ENCODE measurements at places on chromosomes 4 and X.
A peak's percentile ranks its signal among the peaks of the same experiment; 100 is the strongest.

- DNase-seq: no peak
These were observed 55.4 kb downstream of the HUWE1 start for GRCh38 chrX:53631156-53631555.

DNA sequence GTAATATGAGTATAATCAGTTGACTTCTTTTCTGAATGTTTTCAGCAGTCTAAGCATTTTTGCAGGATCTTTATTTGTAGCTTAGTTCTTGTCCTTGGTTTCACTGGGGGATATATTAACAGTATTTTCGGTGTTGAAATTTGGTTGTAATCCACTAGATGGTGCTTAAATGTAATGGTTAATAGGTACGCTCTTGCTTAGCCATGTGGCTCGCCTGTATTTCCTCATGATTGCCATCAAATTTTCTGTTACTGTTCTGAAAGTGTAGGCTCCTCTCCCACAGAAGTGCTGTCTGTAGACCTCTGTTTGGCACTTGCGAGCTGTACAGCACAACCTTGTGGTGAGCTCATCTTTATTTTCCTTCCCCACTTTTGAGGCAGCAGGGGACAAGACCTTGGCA, 3.9 kb upstream of the FAAH2 start:
- DNase-seq: no peak

DNA sequence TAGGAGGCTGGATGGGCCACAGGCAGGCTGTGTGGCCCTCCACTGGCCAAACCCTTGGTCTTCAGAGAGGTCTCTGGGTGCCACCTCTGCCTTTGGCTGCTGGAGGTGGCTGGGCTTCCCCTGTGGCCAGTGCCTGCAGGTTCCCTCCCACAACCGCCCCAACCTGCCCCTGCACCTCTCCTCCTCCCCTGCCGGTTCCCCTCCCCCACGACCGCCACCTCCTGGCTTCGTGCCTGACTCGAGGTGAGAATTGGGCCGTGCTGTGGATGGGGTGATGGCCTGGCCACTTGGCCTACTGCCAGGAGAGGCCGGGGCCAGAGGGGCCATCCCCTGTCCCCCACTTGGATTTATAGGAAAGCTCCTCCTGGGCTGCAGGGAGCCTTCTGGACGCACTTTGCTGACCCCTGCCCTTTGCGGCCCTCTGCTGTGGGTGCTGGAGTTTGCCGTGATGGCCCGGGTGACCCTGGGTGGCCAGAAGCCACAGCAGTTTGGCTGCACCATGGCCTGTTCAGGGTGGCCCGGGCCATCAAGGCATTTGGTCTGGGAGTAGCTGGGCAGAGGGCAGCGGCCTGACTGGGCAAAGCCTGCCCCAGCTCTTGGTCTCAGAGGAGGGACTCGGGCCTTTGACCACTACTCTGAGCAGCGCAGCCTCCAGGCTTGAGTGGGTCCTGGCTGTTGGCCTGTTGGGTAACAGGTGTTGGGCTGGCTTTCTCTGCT, 3.8 kb downstream of the NAT8L start:
- DNase-seq: no peak

DNA sequence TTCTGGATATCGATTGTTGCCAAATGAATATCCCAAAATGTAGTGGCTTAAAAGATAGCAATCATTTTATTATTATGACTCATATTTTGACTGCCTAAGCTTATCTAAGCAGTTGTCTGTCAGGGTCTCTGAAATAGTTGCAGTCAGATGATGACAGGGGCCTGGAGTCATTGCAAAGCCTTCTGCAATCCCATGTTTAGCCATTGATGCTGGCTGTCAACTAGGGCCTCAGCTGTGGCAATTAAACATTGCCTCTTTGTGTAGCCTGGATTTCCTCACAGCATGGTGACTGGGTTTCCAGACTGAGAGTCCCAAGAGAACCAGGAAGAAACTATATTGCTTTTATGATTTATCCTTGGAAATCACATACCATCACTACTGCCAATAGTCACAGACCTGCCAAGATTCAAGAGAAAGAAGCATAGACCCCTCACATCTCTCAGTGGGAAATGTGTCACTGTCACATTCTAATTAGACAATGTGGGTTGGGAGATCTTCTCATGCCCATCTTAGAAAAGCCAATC, 227.3 kb upstream of the NOCT start:
- peak; percentile 25 for DNase-seq

- no peak for DNase-seq
These were observed 3.1 kb downstream of the ZNF630 start for GRCh38 chrX:48068096-48068887.

- peak; percentile 22 for DNase-seq
These were observed 23.9 kb downstream of the ACSL4 start for GRCh38 chrX:109709129-109709631.

DNA sequence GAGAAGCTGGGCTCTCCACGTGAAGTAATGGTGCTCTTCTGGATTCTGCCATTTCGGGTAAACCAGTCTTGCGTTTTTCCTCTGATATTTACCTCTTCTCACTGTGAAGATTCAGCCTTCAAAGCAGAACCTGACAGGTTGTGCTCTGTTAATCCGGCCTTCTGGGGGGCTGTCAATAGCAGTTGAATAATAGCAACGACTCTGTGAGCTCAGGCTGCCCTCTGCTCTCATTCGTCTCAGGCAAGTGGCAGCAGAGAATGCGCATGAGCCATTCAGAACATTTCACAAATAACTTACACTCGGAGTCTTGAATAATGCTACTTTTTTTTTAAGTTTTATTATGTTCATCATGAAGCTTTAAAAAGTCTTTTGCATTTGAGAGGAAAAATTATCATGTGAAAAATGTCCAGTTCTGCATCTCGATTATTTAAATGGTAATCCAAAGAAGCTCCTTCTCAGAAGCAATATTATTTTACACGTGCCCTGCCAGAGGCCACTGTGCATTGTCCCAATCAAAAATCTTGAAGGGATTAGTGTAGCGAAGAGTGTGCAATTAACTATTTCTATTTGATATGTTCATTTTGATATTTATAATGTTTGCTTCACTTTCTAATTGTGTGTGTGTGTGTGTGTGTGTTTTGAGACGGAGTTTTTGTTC, 354.2 kb upstream of the FAT1 start:
- DNase-seq: no peak
